ENCODE measurements at places on chromosomes 3 and 15.

DNA sequence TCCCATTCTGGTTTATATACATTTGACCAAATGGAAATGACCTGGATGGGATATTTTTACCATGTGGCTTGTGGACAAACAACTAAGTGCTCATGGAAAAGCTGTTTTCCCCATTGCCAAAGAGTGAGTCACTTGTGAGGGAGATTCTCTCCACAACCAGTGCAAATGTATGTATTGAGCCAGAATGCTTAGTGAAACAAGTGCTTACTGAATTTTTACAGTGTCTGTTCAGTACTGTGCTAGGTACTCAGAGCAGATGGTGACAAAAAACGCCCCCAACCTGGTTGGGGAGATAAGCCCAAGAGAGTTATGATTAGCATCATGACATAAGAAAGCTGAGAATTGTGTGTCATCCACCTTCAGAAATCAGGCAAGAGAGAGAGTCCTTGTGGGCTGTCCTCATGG is 2.3 kb downstream of the CHP1 start:
- peaks cover 23% of the 10 kb centered on the region for H3K4me1 ChIP-seq
- no peaks in the 10 kb centered on the region for H3K27me3 ChIP-seq

- no peaks in the 10 kb centered on the region for H3K36me3 ChIP-seq
- H3K4me1 ChIP-seq: peaks cover 41% of the 10 kb centered on the region
- no peak for DNase-seq
- no peak overlapping the region for H3K4me3 ChIP-seq
- peak overlapping the region; percentile 66 for H3K27ac ChIP-seq
- H3K27me3 ChIP-seq: no peaks in the 10 kb centered on the region
Measured at GRCh38 chr15:73936588-73937290, 10.5 kb downstream of the LOXL1 start.

DNA sequence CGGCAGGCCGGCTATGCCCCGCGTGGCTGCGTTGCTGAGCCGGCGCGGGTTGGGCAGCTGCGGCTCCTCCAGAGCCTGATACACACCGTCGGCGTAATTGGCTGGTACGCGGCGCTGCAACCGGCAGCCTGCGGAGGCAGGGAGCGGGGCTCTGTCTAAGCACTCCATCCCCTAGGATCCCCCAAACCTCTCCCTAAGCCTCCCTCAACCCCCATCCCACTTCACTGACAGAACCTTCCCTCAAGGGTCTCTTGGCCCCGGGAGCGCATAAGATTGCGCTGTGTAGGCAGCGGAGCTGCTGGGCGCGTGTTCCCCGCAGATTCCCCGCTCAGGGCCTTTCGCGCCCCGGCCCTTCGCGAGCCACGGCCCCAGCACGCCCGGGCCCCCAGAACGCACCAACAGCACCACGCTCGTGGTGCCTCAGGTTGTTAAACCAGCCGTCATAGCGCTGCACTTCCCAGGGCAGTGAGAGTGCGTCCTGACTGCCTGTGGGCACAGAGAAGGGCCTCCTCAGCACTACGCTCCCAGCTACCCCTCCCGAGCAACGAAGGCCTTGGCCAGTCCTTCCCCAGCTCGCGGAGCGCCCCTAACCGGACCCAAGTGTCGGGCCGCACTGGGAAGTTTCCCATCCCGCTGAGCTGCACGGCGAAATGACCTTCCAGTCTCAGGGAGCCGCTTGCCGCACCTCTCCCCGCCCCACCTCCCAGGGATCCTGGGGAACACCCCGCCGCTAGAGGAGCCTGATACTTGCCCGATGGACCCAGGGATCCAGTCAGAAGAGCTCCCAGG is 1.2 kb downstream of the DUOX2 start:
- H3K4me1 ChIP-seq: peaks cover 44% of the 10 kb centered on the region
- H3K27ac ChIP-seq: no peak overlapping the region
- peaks cover 12% of the 10 kb centered on the region for H3K27me3 ChIP-seq
- H3K36me3 ChIP-seq: no peaks in the 10 kb centered on the region
- no peak for DNase-seq

- H3K4me1 ChIP-seq: no peaks in the 10 kb centered on the region
- H3K4me3 ChIP-seq: no peak overlapping the region
- H3K27ac ChIP-seq: no peak overlapping the region
- H3K27me3 ChIP-seq: no peaks in the 10 kb centered on the region
- H3K36me3 ChIP-seq: no peaks in the 10 kb centered on the region
Measured at GRCh38 chr15:26781816-26782215, 8.9 kb upstream of the GABRB3 start.

GRCh38 chr15:73172508-73172907 is 120.2 kb downstream of the NEO1 start:
- H3K36me3 ChIP-seq: peaks cover 7% of the 10 kb centered on the region
- H3K27me3 ChIP-seq: no peaks in the 10 kb centered on the region
- H3K4me1 ChIP-seq: no peaks in the 10 kb centered on the region

GRCh38 chr3:9316881-9317361 is 45.9 kb upstream of the THUMPD3 start:
- H3K27ac ChIP-seq: peak overlapping the region; percentile 64
- no peak for DNase-seq
- no peaks in the 10 kb centered on the region for H3K36me3 ChIP-seq

GRCh38 chr3:149366031-149366430 is 11.4 kb downstream of the TM4SF1 start:
- H3K27ac ChIP-seq: no peak overlapping the region
- H3K36me3 ChIP-seq: no peaks in the 10 kb centered on the region
- H3K27me3 ChIP-seq: no peaks in the 10 kb centered on the region
- no peak overlapping the region for H3K4me3 ChIP-seq
- H3K4me1 ChIP-seq: peaks cover 21% of the 10 kb centered on the region
- no peak for DNase-seq

Data from vagina (tissue), 2 donors.